ENCODE measurements at places on chromosomes 2 and 18.

DNA sequence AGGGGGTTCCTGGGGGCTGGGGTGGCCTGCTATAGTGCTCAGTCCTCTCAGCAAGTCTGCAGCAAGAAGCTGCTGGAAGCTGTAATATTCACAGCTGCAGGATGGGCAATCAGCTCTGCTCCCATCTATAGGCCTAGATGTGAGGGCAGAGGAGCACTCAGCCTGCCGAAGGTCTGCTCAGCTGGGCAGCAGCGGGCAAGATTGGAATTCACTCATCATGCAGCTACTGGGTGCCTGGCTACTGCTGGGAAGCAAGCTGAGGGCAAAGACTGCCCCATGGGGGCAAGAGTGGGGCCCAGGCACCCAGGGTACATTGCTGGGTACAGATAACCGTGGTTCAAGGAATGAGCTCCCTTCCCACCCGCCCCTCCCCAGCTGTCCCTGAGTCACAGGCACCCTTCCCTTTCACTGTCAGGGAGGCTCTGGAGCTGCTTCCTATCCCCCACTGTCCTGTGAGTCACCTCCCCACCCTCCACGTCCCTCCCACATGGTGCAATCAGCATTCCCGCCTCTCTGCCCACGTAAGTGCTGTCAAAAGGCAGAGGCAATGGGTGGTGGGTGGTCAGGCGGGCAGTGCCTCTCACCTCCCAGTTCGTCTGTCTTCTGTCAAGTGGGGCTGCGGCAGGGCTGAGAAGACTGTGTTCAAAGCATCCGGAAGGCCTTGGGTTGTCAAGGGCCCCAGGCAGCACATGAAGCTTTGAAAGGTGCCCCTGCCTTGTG lies 169.2 kb downstream of the TRIM43 start:
- DNase-seq = no peak

- DNase-seq = no peak
Observed at GRCh38 chr2:132937629-132938028, 267.6 kb upstream of the LYPD1 start.

DNA sequence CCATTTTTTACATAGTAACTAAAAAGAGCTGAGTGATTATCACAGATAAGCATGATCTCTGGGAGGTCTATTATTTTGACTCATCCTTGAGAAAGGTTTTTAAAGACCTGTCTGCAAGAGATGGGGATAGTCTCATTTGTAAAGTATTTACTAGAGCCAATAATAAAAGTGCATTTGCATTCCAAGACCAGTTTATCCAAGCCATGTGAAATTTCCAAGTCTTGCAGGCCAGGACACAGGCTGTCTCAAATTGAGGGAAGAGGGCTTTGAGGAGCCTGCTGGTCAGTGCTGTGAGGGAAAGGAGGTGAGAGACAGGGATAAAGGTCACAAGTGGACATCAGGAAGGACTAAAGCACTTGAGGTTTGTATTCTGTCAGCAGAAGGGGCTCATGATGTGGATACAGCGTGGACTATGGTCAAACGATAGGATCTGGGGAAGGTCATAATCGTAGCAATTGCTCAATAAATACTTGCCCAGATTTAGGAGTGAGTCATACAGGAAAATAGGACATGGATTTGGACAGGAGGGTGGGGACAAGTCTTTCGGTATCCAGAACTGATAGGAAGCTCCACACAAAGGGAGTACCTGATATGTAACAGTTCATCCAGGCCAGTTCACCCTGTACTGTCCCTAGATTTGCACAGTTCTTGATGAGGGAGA lies 6.6 kb upstream of the CDH2 start:
- no peak for DNase-seq

DNA sequence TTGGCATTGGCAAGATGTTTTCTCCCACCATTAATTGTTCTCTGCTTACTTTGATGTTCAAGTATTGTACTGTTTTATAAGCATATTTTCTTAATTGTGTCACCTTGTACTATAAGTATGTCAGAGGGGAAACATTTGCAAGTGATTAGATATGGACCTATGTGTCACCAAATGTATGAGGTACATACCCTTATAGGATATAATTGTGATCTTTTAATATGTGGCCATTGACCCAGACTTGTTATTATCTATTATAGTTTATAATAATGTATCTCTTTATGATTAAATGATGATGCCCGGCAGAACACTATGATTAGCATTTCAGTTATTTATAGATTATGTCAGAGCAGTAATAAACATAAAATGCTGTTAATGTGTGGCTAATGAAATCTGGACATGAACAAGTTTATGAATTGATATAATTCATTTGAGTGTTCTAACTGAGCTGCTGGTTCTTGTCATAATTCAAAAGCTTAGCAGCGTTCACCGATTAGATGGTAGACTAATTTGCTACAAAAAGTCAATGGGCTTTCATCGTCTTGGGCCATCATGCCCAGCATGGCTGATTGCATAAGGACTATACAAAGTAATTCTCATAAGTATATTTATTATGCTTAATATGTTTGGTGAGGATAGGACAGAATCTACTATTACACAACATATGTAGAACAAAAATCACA lies 480.9 kb upstream of the FANCL start:
- no peak for DNase-seq

All from caudate nucleus (tissue), 63 donors.